ENCODE measurements at places on chromosomes 2 and 18.
A peak's percentile ranks its signal among the peaks of the same experiment; 100 is the strongest.

DNA sequence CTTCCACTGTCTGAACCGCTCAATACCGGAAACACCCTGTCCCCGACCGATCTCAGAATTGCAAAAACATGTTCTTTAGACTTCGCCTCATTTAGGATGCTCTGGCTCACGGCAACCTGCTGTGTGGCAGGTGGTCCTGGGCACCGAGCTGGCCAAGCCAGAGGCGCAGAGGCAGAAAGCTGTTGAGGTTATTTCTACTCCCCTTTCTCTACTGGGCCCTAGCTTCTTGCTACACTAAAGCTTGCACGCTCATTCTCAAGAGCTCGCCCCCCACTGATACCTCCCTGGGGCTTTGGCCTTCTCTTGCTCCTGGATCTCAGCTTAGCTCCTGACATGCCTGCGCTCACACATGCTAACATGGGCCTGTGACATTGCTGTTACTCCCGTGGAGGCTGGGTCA lies 417.4 kb downstream of the LPIN1 start:
- DNase-seq: no peak

GRCh38 chr2:223771475-223771874 lies 65.9 kb downstream of the AP1S3 start:
- DNase-seq: no peak

- DNase-seq: no peak
Measured at GRCh38 chr2:38733300-38733971, 17.7 kb downstream of the SRSF7 start.

DNA sequence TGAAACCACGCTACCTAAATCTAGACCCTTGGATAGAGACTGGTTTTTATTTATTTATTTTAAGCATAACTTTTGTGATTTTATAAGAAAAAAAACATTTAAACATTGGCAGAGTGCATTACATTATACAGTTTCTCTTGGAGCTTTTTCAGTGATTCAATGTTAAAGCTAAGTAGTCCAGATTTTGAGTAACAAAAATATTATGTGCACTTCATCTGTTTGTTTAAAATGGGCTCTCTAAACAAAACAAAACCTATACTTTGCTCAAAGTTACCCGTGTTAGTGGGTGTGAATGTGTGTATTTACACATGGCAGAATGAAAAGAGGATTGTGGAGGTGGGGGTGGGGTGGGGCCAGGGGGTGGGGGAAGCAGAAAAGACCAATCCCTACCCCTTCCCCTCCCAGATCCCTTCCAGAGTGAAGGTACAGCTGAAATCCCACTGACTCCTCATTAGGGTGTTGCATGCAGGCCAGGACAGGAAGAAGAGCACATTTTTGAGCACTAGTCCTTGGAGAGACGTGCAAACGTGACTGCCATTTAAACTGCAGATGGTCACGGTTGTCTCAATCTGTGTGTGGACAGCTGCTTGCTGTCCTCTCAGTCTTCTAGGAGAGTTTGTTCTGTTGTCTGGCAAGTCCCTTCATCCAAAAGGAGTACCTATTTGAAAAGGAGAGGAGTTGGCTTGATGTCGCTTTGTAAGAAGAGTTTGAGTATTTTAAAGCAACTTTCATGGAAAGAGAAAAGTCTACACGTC lies 303.0 kb downstream of the ICOS start:
- no peak for DNase-seq

GRCh38 chr2:233354971-233355574 lies 779 bp downstream of the DGKD start:
- DNase-seq: peak; percentile 84

- no peak for DNase-seq
Measured at GRCh38 chr18:6855767-6856166, 126.3 kb downstream of the ARHGAP28 start.

GRCh38 chr2:128464456-128464855 lies 145.8 kb upstream of the HS6ST1 start:
- DNase-seq: no peak

DNA sequence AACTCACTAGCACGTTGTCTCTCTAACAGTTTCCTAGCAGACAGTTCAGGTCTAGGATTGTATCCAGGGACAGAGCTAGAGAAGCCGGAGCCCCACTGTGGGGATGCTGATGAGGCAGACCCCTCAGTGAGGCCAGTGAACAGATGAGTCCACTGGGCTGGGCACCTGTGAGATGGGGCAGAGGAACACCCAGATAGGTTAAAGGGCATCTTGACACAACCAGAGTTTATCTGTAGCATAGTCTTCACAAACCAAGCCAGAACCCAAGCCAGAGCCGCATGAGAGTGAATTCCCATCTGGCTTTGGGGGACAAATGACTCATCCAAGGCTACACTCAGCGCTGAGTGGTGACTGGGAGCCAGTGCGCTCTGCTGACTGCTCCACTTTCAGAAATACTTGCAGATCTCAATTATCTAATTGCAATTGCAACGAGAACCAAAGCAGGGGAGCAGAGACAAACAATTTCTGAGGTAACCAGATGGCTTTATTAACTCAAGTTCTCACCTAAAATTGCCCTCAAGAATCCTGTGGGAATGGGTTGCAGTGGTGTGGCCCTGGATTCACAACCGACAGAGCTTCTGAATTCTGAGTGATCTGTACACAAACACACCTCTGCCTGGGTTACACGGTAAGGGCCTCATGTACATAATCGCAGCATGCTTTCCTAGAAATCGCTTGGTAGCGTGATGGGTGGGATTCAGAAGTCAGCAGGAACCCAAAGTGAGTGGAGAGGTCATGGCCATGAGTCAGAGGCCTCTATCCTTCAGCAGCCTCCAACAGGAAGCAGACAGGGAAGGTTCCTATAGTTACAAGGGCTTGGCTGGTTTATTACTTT lies 48.7 kb upstream of the MSH2 start:
- DNase-seq: no peak

GRCh38 chr2:170086751-170087412 lies 91.1 kb upstream of the MYO3B start:
- no peak for DNase-seq

- no peak for DNase-seq
Measured at GRCh38 chr2:211035548-211036185, 479.3 kb downstream of the CPS1 start.

DNA sequence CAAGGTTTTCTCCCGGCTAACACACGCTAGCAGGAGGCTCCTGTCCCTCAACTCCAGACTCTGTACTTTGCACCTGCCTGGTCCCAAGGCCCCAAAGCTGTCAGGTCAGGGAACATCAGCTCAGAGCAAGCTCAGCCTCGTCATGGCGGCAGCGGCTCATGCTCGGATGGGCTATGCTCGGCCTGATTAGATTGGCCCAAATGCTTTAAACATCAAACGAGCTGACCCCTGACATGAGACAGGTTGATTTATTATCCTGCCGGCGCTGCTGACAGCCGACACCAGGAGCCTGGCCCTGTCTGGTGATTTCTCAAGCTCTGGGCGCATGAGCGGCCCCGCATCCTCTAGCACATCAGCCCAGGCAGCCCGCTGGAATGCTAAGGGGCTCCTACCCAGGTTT lies 436.4 kb downstream of the EIPR1 start:
- DNase-seq: no peak

DNA sequence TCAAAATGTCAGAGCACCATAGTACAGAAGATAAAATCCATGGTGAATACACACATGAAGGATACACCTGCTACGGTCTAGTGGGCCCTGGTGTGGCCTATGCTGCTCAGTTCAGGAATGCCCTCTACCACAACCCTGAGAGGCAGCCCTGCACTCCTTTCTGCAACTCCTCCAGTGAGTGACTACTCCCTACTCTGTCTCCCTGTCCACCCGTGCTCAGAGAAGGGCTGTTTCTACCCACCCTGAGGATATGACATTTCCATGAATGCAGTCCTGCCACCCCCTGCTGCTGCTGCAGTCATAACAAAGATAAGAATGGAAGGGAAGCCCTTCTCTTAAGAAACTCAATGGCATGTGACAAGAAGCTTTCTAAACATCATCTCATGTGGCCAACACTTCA lies 137.0 kb downstream of the EN1 start:
- no peak for DNase-seq

GRCh38 chr18:21700528-21701075 lies 4.0 kb downstream of the ABHD3 start:
- DNase-seq: no peak

DNA sequence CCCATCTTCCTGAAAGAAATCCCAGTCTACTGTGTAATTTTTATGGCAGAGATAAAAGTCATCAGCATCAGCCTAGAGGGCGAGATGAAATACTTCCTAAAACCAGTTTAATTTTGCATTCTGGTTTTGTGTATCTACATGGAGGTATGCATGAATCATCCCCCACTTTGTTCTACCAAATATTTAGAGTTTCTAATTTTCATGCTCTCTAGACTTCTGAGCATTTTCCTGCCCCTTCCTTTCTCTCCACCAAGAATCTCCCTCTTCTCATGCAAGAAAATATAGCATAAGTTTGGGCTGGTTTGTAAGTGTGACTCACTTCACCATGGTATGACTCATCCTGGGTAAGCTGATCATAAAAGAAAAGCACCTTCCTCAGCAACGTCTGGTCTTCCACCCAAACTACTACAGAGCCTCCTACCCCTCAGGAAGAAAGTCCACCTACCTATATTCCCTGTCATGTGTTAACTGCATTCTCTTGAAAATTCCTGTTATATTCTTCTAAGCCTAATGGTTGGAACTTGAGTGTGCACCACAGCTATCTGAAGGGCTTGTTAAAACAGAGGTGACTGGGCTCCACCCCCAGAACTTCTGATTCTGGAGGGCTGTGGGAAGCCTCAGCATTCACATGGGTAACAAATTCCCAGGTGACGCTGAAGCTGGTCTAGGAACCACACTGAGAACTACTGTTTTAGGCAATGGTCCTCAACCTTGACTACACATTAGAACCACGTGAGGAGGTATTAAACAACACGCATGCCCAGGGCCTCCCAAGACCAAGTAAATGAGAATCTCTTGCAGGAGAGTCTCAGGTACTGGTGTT lies 37.4 kb upstream of the RAPGEF4 start:
- no peak for DNase-seq

- no peak for DNase-seq
Measured at GRCh38 chr2:170477630-170478029, 237.5 kb upstream of the SP5 start.

DNA sequence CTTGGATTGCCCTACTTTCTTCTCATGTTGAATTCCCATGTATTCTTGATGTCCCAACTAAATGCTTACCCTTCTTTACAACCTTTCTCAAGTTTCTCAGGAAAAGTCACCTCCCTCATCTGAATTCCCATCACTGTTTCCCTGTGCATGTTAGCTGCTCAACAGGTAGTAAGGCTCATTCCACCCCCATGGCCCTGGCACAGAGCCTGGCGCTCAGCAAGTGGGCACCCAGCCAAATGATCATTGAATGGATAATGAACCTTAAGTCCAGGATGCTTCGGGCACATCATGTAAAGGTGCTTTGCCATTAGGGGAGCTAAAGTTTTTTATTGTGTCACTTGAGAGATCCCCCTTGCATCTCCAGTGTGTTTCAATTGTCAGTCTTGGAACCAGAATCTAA lies 124.0 kb downstream of the PKP4 start:
- no peak for DNase-seq

- DNase-seq: no peak
Measured at GRCh38 chr2:171095014-171095582, 65.6 kb downstream of the TLK1 start.

GRCh38 chr18:26227051-26227670 lies 916 bp downstream of the TAF4B start:
- no peak for DNase-seq

DNA sequence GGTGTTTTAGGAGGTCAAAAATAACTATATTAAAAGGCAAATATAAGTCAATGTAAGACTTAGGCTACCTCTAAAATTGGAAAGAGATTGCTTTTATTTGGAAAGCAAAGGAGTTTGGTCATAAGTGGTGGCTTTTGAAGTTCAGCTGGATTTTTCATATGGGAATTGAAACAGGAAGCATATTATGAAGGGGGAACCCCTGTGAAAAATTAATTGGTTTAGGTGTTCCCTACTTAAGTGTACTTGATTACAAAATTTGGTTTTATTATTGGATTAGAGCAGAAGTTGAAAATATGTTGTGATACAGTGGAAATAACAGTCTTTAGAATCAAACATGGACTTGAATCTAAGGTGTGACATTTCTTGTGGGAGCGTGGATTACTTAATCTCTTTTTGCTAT lies 121.4 kb upstream of the TTC27 start:
- DNase-seq: no peak

GRCh38 chr2:20353241-20353992 lies 2.8 kb upstream of the PUM2 start:
- no peak for DNase-seq

GRCh38 chr18:79404567-79404910 lies 8.8 kb downstream of the NFATC1 start:
- DNase-seq: no peak

- DNase-seq: no peak
Measured at GRCh38 chr18:56649996-56650395, 1.2 kb upstream of the WDR7 start.

- no peak for DNase-seq
Measured at GRCh38 chr2:119231975-119232665, 8.5 kb downstream of the STEAP3 start.

GRCh38 chr2:2993172-2993692 lies 384.4 kb downstream of the EIPR1 start:
- DNase-seq: no peak

DNA sequence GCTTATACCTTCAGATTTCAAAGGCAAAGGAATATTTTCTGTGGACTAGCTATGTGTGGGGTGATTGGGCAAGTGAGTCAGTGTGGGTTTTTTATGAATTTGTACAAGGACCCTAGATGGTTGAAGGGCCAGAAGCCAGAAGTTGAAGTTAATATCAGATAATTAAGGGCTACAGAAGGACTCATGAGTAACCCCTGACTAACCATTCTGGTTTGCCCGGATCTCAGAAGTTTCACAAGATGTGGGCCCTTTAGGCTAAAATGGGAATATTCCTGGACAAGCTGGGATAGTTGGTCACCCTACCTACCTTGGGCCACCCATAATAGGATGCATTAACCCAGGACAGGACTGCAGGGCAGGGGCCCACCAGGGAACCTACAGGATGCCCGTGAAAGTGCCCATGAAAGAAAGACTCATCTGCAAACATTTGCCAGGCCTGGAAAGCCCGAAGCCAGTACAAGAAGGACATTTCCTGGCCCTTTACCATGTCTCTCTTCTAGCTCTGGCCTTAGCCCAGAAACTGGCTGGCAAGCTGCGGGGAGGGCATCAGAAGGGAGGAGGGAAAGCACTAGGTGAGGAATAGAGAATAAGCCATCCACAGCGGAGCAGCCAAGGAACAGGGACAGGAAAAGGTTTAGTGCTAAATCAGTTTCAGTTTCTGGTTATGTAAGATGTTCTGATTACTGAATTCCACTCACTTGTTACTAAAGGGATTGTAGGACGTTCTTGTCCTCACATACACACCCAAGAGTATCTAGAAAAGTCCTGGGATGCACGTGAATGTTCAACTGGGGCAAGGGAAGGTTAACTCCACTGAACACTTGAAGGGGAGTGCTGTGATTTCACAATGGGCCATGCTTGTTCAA lies 33.6 kb downstream of the GCG start:
- DNase-seq: peak; percentile 67

GRCh38 chr2:110958346-110959119 lies 162.2 kb upstream of the BCL2L11 start:
- no peak for DNase-seq

GRCh38 chr2:36993841-36994620 lies 27.7 kb upstream of the STRN start:
- DNase-seq: no peak

GRCh38 chr2:137507237-137507636 lies 457.0 kb upstream of the HNMT start:
- DNase-seq: no peak

All from dorsolateral prefrontal cortex (tissue), 122 donors.